ENCODE measurements at places on chromosomes 12 and 14.

DNA sequence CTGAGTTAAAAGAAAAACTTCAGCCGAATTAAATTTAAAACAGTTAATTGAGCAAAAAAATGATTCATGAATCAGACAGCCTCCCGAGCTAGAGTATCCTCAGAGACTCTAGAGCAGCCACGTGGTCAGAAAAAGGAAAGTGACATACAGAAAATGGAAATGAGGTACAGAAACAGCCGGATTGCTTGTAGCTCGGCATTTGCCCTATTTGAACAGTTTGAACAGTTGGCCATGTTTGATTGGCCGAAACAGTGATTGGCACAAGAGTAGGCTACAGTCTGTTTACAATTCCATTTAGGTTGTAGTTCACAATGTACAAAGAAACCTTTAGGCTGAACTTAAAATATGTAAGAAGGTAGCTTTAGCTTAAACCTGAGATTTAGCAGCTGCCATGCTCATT, 12.9 kb upstream of the OXA1L start:
- no peak for DNase-seq

GRCh38 chr14:91893669-91894068, 26.3 kb upstream of the TC2N start:
- DNase-seq, result no peak

DNA sequence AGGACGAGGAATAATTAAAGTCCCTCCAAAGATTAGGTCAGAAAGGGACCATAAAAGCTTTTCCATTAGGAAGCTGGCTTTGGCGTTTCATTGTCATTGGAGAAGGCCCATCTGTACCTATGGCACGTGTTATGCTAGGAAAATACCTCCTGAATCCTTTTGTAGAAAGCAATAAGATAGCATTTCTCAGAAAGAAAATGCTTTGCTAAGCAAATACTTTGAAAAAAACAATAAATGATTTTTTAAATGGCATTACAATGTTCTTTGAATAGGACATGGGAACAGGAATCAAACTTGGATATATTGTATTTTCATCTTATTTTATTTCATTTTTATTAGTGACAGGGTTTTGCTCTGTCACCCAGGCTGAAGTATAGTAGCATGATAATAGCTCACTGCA, 967.7 kb downstream of the NRXN3 start:
- DNase-seq, result no peak

- no peak for DNase-seq
Measured at GRCh38 chr12:50201987-50202521, 34.9 kb upstream of the CERS5 start.

GRCh38 chr12:81597928-81598604, 161.1 kb downstream of the PPFIA2 start:
- no peak for DNase-seq

DNA sequence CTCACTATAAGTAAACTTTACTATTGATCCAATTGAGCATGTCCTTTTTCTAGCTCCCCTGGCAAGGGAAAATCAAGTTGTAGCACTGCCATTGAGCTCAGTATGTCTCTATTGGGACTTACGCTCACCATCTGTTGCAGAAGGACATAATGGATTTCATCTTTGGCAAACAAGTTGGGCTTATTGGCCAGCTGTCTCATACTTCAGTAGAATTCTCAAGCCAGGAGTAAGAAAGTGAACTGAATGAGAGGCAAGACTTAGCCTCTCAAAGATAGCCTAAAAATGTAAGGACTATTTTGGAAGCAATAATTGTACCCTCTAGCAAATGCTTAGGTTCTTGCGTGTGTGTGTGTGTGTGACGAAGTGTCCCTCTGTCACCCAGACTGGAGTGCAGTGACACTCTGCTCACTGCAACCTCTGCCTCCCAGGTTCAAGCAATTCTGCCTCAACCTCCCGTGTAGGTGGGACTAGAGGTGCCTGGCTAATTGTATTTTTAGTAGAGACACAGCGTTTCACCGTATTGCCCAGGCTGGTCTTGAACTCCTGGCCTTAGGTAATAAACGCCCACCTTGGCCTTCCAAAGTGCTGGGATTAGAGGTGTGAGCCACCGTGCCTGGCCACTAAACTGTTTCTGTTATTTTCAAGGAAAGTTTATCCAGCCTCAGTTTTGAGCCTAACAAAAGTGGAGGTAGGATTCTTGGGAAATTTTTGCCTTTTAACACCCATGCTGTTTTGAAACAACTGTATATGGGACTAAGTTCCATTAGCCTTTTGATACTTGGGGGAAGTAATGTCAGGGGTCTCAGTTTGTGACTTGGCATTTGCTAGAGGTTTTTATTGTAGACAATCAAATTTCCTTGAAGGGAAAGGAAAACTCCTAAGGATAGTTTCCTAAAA, 7.0 kb downstream of the HNRNPA1 start:
- DNase-seq, result no peak

GRCh38 chr12:13769273-13769672, 212.1 kb downstream of the GRIN2B start:
- DNase-seq, result no peak

GRCh38 chr12:102993537-102993936, 36.1 kb downstream of the ASCL1 start:
- no peak for DNase-seq

DNA sequence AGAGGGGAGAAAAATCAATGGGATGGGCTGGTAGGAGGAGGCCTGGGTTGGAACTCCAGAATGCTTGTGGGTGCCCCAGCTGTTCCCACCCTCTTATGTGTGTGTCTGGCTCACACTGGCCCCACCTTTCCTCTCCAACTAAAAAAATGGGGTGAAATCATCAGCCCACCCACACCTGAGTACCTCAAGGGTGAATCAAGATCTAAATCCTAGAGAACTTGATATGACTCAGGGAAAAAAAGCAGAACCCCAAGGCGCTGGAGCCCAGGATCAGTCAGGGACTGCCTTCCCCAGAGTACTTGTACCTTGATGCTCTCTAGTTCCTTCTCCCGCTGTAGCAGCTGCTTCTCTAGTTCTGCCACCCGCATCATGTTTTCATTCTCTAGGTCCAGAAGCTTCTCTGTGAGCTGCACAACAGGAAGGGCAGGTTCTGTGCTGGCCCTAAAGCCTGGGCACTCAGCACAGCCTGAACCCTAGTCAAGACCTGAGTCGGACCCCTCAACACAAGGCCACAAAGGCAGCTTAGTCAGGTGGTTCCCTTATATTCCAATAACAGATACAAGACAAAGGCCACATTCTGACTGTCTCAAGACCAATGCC, 29.7 kb downstream of the PRPF40B start:
- DNase-seq, result no peak

DNA sequence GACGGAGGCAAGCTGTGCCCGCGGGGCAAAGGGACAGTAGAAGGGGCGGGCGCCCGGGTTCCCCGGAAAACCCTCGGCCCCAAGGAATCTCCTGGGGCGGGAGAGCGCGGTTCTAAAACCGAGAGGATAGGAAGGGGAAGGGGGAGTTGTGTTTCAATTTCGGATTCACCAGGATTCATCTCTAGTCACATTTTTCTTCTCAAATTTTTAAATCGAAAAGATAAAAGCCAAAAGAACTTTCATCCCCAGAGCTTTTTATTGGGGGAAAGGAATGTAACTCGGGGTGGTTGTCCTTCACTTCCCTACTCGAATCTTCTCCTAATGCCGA, 1.4 kb downstream of the BMP4 start:
- DNase-seq, result no peak

GRCh38 chr12:90543841-90544240, 411.1 kb downstream of the CCER1 start:
- no peak for DNase-seq

GRCh38 chr12:103178366-103179080, 221.0 kb downstream of the ASCL1 start:
- DNase-seq, result no peak

DNA sequence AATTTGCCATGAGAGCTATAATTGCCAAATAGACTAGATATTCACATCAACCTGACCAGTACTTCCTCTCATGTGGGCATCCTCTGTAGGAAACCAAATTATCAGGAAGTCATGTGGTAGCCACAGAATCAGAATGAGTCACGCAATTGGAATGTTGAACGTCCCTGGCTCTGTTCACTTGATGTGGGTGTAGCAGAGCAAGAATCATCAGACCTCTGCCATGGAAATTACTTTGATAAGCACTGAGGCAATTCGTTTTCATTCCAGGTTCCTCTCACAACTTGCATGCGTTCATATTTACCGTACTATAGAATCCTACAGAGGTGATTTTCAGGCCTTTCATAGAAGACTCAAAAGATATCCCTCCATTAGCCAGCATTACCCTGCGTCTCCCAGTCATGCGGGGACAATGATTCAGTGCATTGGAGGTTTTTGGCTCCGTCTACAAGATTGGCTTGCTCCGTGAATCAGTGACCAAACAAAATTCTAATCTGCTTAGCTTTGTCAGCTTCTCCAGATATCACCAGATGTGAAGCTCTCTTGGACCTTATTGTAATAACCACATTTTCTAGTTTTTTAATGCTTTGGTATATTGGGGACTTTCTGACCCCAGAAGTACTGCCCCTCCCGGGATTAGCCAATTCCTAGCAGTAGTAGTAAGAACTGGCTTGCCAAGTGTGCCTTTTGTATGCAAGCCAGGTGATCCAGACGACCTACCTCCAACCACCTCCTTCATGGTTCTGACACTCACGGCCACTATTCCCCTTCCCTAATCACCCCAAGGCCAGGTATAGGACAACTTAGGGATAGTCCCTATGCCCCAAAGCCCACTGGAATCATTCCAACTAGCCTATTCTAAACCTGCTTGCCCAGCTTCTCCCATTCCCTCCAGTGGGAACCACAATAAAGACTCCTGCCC, 133.4 kb downstream of the KICS2 start:
- no peak for DNase-seq

DNA sequence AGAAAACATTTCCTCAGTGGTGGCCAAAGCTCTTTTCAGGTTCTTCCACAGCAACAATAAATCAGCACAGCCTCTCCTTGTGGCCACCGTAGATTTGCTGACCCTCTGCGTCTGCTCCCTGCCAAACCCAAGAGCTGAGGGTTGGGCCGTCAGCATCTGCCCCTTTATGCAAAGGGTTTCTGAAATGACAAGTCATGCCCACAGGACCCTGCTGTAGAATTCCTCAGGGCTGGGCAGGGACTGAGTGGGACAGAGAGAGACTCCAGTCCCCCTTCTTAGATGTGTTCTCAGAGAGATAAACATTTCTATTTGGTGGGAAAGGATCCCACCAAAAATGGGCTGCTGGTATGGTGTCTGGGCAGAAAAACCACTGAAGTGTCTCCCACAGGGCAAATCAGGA, 233.0 kb upstream of the PLXNC1 start:
- no peak for DNase-seq

- no peak for DNase-seq
Measured at GRCh38 chr14:105469456-105470349, 4.9 kb upstream of the CRIP2 start.

DNA sequence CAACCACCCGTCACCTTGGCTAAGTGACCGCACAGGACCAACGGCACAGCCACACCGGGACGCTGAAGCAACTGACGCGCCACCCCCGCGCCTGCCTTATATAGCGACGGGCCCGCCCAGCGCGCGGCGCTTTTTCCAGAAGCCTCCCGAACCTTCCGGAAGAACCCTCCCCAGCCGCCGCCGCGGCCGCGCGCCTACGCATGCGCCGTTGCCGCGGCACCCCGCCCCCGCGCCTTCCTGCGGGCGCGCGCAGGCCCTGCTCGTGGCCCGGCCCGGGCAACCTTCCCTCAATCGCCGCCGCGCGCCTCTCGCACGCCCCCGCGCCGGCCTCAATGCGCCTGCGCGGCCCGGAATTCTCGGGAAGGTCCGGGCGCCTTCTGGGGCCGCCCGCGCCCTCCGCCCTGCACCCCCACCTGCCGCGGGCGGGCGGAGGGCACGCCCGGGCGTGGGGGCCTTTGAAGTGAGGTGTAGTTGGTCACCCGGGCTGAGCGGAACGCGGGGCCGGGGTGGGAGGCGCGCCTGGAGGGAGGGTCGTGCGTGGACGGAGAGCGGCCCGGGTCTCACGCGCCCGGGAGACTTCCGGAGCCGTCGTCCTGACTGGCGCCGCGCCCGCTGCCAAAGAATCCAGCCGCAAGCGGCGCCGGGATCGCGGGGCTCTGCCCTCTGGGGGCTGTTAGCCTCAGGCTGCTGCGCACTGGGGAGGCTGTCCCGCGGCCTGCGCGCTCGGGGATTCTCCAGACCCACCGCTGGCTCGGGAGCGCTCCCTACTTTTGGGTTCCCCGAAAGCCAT, at the start of gene HSP90AA1:
Gene HSP90AA1, minus strand, starts transcription at position 73 of the 790 bp plus-strand sequence. CDS start 666 bp downstream, outside the sequence.
- peak; percentile 82 for DNase-seq

DNA sequence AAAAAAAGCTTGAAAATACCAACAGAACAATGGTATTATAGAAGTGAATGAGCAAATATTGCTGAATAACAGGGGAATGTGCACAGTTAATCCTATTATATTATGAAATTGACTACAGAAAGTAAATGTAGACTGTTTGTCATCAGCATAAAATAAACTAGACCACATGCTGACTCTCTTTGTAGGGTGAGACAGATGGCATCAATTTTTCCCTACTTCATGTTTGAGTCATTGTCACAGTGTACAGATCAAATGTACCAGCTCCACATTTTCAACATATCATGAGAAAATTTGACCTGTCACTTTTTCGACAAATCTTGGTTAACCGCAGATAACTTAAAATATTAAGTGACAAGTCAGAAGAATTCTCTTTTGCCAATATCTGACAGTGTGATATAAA, 421.0 kb downstream of the RPL10L start:
- DNase-seq, result no peak

DNA sequence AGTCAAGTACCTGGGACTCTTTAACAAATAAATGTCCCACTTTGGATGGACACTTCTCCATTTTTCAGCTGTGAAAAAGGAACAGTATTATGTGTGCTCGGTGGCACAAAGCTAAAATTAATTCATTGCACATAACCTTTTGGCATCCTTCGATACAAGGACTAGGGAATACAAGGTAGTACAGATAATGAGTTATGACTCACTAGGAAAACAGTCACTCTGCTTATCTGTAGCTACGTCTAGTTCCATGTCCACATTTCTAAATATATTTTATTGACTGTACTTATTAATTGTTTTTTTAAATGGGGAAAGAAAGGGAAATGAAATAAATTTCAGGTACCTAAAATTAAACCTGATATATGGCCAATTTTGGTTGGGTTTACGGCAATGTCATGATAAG, 35.2 kb upstream of the RIC8B start:
- no peak for DNase-seq

- DNase-seq, result no peak
Measured at GRCh38 chr14:99262977-99263448, 9.0 kb downstream of the BCL11B start.

DNA sequence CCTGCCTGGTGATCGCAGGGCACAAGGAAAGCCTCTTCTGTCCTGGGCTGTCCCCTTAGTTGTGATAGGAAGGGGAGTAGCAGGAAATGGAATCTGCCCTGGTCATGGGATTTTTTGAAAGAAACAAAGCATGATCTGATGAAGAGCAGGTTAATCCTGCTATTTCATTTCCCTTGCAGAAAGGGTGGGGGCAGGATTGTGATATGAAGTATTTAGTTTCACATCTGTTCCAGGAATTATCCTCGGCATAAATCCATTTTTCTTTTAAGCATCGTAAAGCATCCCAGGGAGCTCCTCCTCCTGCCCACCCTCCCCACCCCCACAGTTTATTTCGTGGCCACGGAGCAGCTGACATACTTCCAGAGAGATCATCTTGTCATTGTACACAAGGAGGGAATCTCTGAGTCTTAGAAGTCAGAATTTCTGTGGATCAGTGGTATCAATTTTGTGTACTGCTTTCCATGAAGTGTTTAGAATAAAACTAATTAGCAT, 53.1 kb downstream of the TGFB3 start:
- DNase-seq, result no peak
